ENCODE measurements at places on chromosomes 7 and 10.
A peak's percentile ranks its signal among the peaks of the same experiment; 100 is the strongest.

DNA sequence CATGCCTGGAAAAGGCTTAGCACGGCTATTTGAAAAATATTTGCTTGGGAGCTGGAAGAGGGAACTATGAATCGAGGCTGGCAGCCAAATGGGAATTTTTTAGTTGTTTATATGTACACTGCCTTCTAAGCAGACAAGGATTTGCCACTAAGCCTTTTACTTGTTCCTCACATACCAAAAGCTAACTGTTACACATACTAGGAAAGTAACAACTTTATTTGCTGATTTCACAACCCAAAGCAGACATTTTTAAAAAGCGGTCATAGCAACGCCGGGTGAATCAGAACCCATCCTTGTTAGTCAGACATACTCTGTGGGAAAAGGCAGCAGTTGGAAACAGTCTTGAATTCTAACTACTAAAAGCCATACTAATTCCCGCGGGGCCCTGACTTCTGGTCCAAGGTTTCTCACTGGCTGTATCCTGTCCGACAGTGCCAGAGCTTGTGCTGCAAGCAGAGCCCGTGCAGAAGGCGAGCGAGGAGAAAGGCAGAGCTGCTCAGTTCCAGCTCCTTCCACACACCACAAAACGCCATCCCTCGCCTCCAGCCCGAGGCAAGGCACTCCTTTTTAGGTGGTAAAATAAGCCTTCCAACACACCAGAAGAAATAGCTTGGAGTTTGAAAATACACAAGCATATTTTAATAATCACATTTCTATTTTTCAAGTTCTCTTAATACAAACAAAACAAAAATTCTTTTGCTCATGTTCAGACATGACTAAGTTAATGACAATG, 89.2 kb downstream of the RNF216 start:
- H3K27ac ChIP-seq: peak overlapping the region; percentile 98
- no peaks in the 10 kb centered on the region for H3K36me3 ChIP-seq
- no peaks in the 10 kb centered on the region for H3K27me3 ChIP-seq
- H3K4me1 ChIP-seq: peaks cover 100% of the 10 kb centered on the region
- peak overlapping the region; percentile 39 for H3K4me3 ChIP-seq

DNA sequence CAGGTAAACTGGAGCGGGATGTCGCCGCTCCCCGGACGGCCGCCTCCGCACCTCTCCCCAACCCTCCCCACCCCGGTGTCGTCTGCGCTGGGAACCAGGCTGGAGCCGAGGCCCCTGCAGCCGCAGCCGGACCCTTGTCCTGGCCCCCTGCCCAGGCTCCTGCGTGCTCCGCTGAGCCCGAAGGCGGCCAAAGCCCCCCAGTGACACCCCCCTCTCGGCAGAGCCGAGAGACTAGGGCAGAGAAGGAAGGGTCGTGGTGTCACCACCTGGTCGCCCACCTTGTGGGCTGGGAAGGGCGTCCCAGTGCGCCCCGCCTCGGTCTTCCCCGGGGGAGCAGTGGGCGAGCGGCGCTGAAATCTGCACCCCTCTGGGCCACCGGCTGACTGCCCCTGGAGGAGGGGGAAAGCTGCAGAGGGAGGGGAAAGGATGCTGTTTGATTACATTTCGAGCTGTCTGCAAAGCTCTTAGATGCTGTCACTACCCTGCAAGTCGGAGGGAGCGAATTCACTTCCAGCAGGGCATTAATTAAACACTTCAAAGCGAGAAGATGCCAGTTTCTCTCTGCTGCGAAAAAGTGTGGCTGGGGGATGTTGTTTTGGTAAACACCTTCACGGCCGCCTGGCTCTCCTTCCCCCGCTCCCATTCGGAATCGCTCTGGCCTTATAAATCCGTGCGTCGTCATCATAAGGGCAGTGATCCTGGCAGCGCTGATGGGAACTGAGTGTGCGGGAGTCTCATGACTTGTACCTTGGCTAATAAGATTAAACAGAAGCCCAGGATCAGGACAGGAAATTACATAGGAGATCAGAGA, 622 bp downstream of the DYNC1I1 start:
- no peak overlapping the region for H3K4me3 ChIP-seq
- no peak overlapping the region for H3K27ac ChIP-seq

- no peak for DNase-seq
- no peaks in the 10 kb centered on the region for H3K36me3 ChIP-seq
- H3K4me1 ChIP-seq: peaks cover 3% of the 10 kb centered on the region
- H3K27ac ChIP-seq: no peak overlapping the region
Measured at GRCh38 chr10:124436191-124436638, 13.6 kb downstream of the NKX1-2 start.

GRCh38 chr10:28082316-28082715, 83.4 kb upstream of the ODAD2 start:
- no peak for DNase-seq
- no peaks in the 10 kb centered on the region for H3K27me3 ChIP-seq

- H3K27ac ChIP-seq: no peak overlapping the region
- no peak for DNase-seq
- no peaks in the 10 kb centered on the region for H3K27me3 ChIP-seq
- H3K4me1 ChIP-seq: peaks cover 26% of the 10 kb centered on the region
- peaks cover 9% of the 10 kb centered on the region for H3K36me3 ChIP-seq
Measured at GRCh38 chr10:11168423-11169090, 150.9 kb downstream of the CELF2 start.

DNA sequence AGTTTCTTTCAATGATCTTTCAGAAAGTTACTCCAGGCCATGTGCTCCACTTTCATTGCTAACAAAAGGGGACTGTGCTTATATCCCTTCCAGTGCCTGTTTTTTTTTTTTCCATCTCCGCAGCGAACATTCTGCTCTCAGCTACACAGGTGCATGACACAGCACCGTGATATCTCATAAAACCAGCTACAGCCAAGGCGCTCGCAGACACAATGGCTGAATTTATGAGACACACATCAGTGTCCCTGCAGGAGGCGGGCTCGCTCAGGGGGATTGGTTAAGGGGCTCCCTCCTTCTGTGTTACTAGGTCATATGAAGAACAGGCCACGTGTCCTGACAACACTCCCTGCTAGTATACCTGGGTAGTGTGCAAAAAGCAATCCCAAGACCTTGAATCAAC, 245.5 kb downstream of the SKAP2 start:
- DNase-seq: no peak
- no peak overlapping the region for H3K4me3 ChIP-seq
- peaks cover 2% of the 10 kb centered on the region for H3K27me3 ChIP-seq
- no peaks in the 10 kb centered on the region for H3K36me3 ChIP-seq

GRCh38 chr7:108204281-108204796, 74.2 kb upstream of the LAMB4 start:
- no peaks in the 10 kb centered on the region for H3K27me3 ChIP-seq
- peaks cover 9% of the 10 kb centered on the region for H3K36me3 ChIP-seq
- H3K4me1 ChIP-seq: peaks cover 6% of the 10 kb centered on the region
- H3K27ac ChIP-seq: no peak overlapping the region

DNA sequence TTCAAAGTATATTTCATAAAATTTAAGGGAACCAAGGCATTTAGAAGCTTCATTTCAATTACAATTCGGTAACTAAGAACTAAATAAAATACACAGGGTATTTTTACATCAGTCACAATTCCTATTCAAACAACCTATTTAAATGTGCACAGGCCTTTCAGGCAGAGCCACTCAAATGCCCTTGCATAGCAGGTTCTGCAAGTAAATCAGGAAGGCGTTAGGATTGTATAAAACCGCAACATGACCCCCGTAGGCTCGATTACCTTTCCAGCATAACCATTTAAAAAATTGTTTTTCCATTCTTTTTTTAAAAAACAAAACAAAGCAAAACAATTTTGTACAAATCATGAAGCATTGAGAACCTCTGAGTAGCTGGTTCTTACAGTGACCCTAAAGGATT, 289.9 kb upstream of the SP8 start:
- H3K27ac ChIP-seq: no peak overlapping the region

DNA sequence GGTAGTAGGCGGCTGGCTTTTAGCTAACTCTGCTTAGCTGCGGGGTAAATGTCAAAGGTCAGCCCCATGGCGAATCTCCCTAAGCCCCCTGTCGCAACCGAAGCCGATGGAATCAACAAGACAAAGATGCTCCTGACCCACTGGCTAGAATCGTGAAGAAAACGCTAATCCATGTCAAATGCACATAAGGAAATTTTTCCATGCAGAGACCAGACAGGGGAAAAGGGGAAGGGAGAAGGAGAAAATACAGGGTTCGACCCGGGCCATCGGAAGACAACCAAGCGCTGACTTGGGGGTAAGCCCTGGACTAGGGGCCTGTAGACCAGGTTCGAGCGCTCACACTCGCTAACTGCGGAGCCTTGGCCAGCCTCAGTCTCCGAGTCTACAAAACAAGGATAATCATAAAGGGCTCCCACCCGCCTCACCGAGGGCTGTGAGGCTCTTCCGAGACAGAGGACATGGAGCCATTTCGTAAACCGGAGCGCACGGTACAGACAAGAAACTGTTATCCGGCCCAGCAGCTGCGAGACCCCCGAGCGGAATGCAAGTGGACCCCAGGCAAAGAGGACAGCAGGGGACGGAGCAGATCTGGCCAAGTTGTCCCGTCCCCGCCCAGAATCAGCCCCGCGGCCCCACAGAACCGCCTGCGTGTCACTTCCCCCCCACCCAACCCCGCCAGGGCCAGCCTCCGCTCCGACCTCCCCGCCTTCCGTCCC, 507 bp downstream of the SAR1A start:
- H3K36me3 ChIP-seq: peaks cover 28% of the 10 kb centered on the region
- DNase-seq: no peak
- no peaks in the 10 kb centered on the region for H3K27me3 ChIP-seq

GRCh38 chr10:70335246-70335613, 47.2 kb downstream of the LRRC20 start:
- peaks cover 3% of the 10 kb centered on the region for H3K36me3 ChIP-seq
- no peak for DNase-seq
- no peaks in the 10 kb centered on the region for H3K27me3 ChIP-seq
- H3K27ac ChIP-seq: no peak overlapping the region

GRCh38 chr7:66769833-66770512, 29.4 kb downstream of the RABGEF1 start:
- H3K27ac ChIP-seq: peak overlapping the region; percentile 32
- H3K36me3 ChIP-seq: no peaks in the 10 kb centered on the region
- no peak for DNase-seq
- no peak overlapping the region for H3K4me3 ChIP-seq
- H3K27me3 ChIP-seq: no peaks in the 10 kb centered on the region
- H3K4me1 ChIP-seq: peaks cover 53% of the 10 kb centered on the region

DNA sequence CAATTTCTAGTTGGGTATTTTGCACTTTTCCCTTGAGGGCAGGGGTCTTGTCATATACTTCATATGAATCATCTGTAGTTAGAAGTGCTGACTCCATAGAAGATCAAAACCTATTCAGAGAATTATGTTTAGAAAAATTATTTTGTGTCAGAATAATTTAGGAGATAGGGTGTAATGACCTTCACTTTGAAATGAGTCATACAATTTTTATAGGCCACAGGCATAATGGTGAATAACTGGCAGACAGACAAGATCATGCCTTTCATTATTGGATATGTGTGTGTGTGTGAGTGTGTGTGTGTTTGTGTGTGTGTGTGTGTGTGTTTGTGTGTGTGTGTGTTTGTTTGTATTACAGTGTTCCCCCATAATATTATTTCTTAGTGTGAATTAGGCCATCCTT, 523.0 kb downstream of the ANKRD7 start:
- no peaks in the 10 kb centered on the region for H3K4me1 ChIP-seq
- H3K36me3 ChIP-seq: no peaks in the 10 kb centered on the region
- no peak for DNase-seq
- H3K27ac ChIP-seq: no peak overlapping the region

DNA sequence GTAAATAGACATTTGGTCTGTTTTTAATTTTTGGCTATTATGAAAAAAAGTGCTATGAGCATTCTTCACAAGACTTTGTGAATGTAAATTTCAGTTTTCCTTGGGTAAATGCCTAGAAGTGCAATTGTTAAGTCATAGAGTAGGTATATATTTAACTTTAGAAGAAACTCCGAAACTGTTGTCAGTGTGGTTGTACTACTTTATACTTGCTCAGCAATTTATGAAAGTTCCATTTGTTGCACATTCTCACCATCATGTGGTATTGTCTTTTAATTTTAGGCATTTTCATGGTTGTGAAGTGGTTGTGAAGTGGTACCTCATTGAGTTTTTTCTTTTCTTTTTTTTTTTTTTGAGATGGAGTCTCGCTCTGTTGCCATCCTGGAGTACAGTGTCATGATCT, 60.0 kb downstream of the TYW1 start:
- DNase-seq: no peak
- H3K4me1 ChIP-seq: peaks cover 2% of the 10 kb centered on the region
- no peak overlapping the region for H3K27ac ChIP-seq
- H3K4me3 ChIP-seq: no peak overlapping the region
- H3K36me3 ChIP-seq: peaks cover 44% of the 10 kb centered on the region
- no peaks in the 10 kb centered on the region for H3K27me3 ChIP-seq

DNA sequence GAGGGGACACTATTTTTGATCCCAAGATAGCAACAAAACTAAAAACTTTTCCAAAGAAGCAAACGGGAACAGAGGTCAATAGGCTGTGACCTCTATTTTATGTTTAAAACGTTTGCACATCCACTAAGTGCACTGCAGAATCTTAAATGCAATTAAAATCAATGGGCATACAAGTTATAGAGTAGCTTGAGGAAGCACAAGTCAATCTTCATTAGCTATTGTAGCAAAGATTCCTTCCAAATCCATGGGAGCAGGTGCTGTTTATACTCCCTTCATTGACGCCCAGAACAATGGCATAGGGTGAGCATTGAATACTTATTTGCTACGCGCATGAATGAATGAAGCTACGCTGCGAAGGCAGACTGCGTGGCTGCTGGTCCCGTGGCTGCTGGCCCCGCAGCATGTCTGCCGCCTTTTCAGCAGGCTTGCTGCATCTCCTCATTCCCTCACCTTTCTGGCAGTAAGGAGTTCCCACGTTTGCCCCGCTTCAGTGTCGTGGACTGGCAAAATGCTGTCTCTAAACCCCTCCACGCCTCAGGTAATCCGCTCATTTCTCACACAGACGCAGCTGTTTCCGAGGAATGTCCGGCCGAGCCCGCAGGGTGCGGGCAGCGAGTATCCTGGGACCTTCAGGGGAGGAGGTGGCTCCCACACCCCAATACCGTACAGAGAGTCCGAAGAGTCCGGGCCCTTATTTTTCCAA, 754 bp upstream of the PHYHIPL start:
- no peak overlapping the region for H3K27ac ChIP-seq
- H3K4me1 ChIP-seq: no peaks in the 10 kb centered on the region
- DNase-seq: no peak
- no peak overlapping the region for H3K4me3 ChIP-seq
- peaks cover 17% of the 10 kb centered on the region for H3K27me3 ChIP-seq
- H3K36me3 ChIP-seq: peaks cover 7% of the 10 kb centered on the region

DNA sequence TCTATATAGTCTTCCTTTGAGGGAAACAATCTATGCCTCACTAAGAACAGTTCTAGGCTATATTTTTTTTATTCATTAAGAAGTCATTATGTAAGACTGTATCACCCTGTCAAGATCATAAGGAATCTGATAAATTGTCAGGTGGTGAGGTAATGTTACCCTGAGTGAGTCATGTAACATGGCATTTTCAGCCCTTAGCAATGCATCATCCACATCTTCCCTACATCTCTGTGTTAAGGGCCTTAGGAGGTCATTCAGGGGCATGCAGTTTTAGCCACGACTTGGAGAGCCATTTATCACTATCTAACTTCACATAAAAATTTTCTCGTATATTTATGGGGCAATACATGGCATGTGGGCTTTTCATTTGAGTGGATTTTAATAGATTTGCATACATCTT, 924.5 kb upstream of the MBL2 start:
- H3K27me3 ChIP-seq: no peaks in the 10 kb centered on the region
- no peak overlapping the region for H3K4me3 ChIP-seq
- no peak overlapping the region for H3K27ac ChIP-seq
- no peak for DNase-seq
- H3K4me1 ChIP-seq: no peaks in the 10 kb centered on the region

- no peak overlapping the region for H3K4me3 ChIP-seq
- H3K27ac ChIP-seq: no peak overlapping the region
- peaks cover 2% of the 10 kb centered on the region for H3K27me3 ChIP-seq
- peaks cover 18% of the 10 kb centered on the region for H3K4me1 ChIP-seq
Measured at GRCh38 chr10:43255634-43256431, 11.0 kb downstream of the RASGEF1A start.

Measured in naive thymus-derived CD8-positive, alpha-beta T cell (primary cell).